SJCRH30 (cell line): ENCODE measurements at places on chromosomes 12 and 14. TPM values are rescaled to one million over a fixed set of nuclear protein-coding genes. Genes with fewer than 3 reads are reported as not detected.
A peak's percentile ranks its signal among the peaks of the same experiment; 100 is the strongest.

SLC8A3 gene
- total RNA-seq = 15.9 and 17.2 TPM in 2 replicates

REM2 gene
- total RNA-seq = not detected in 2 replicates

ACOT6 gene
- not detected in 2 replicates for total RNA-seq

DNA sequence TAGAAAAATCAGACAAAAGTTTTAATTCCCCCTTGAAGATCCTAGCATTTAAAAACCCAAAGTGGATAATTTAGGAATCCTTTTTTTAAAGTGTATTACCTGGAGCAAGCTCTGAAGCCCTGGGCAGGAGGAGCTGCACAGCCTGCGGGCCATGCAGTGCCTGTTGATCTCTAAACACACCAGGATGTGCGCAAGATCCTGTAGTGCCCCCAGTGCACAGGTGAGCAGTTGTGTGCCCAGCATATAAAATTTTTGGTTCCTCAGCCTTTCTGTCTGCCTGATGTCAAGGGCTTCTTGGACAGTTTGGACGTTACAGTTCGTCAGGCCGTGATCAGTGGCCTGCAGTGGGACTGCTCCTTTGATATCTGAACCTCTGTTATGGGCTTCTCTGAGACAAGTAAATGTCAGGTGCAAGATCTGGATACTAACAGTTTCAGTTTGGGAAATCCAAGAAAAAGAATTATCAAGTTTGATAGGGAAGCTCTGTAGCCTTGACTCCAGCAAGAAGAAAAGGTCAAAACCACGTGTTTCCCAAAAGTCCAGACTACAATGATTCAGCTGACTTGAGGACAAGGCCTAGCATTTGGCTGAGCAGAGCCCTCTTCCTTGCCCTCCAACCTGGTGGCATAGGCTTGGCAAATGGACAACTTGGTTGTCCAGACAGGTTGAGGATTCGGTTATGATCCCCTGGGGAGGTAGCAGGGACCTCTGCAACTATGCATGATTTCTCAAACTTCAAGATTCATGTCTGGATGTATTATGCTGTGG, 1.0 kb downstream of the ATXN7L3B start:
- H3K27ac ChIP-seq = peak overlapping the region; percentile 93
- H3K4me1 ChIP-seq = peaks cover 3% of the 10 kb centered on the region; the same call in 1 of the 2 replicates
- no peaks in the 10 kb centered on the region for H3K27me3 ChIP-seq
- H3K4me3 ChIP-seq = peak overlapping the region; percentile 86
- H3K36me3 ChIP-seq = peaks cover 36% of the 10 kb centered on the region
